ENCODE measurements at places on chromosomes 6 and 20. TPM values are rescaled to one million over a fixed set of nuclear protein-coding genes. Genes with fewer than 3 reads are reported as not detected.

The CDH22 gene
- polyA plus RNA-seq, result not detected

The GTF2H4 gene
- polyA plus RNA-seq, result 30.2 TPM

The RHAG gene
- polyA plus RNA-seq, result 0.80 TPM

The RNF114 gene
- polyA plus RNA-seq, result 69.2 TPM

Measured in left renal pelvis (tissue), 4 donors.